ENCODE measurements at places on chromosomes 3 and 15. TPM values are rescaled to one million over a fixed set of nuclear protein-coding genes. Genes with fewer than 3 reads are reported as not detected.

DNA sequence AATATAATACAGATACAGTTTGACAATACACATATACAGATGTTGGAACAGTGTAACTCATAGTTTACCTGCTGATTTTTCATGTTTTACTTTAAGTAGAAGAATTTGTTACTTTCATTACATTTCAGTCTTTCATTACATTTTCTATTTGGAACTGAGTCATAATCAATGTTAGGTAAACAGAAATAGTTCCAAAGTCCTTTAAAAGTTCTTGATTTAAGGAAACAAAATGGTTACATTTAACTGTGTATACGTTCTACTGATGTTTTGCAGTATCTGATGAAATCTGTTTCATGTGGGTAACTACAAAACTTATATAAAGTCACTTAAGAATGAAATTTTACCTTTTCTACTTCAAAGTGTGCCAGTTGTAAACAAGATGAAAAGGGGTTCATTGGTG lies 721.2 kb downstream of the NAALADL2 start:
- no peak overlapping the region for H3K4me3 ChIP-seq
- no peak for DNase-seq
- H3K27ac ChIP-seq = no peak overlapping the region
- no peaks in the 10 kb centered on the region for H3K36me3 ChIP-seq

SLC12A1 gene
- not detected for total RNA-seq

GRCh38 chr3:37990527-37990926 lies at the start of gene VILL:
Gene VILL (plus strand): TSS chr3:37990786. CDS start chr3:37993673, 2,887 bp downstream.
- no peaks in the 10 kb centered on the region for H3K36me3 ChIP-seq
- no peak for DNase-seq
- H3K4me1 ChIP-seq = peaks cover 6% of the 10 kb centered on the region
- no peak within 1 kb of the TSS for H3K4me3 ChIP-seq
- H3K27ac ChIP-seq = no peak within 1 kb of the TSS

DNA sequence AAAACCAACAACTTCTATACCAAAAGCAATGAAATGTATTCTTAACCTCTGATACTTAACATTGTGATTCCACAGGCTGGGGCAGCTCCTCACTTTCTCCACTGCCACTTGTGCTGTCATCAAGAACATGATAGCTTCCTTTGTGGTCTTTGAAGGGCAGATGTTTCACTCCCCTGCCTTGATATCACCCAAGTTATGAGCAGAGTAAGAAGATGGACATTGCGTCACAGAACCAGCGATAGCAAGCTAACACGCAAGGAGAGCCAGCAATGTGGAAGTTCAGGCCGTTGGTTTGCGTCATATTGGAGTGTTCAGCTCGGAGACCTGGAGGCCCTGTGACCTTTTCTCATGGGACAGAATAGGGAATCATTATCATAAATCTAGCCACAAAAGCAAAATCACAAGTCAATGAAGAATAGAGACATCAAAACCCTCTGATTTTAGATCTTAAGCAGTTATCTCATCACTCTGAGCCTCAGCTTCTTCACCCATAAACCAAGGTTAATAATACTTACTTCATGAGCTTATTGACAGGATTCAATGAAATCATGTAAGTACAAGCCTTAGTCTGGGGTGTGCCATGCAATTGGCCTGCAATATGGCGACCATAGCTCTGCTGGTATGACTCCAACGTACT lies 183.8 kb upstream of the THBS1 start:
- no peaks in the 10 kb centered on the region for H3K27me3 ChIP-seq
- H3K27ac ChIP-seq = no peak overlapping the region
- H3K4me1 ChIP-seq = no peaks in the 10 kb centered on the region
- DNase-seq = no peak

TAGLN3 gene
- 7.9 TPM for total RNA-seq

Data from astrocyte (in vitro differentiated cells and primary cell).